ENCODE measurements at places on chromosomes 6 and 20.

DNA sequence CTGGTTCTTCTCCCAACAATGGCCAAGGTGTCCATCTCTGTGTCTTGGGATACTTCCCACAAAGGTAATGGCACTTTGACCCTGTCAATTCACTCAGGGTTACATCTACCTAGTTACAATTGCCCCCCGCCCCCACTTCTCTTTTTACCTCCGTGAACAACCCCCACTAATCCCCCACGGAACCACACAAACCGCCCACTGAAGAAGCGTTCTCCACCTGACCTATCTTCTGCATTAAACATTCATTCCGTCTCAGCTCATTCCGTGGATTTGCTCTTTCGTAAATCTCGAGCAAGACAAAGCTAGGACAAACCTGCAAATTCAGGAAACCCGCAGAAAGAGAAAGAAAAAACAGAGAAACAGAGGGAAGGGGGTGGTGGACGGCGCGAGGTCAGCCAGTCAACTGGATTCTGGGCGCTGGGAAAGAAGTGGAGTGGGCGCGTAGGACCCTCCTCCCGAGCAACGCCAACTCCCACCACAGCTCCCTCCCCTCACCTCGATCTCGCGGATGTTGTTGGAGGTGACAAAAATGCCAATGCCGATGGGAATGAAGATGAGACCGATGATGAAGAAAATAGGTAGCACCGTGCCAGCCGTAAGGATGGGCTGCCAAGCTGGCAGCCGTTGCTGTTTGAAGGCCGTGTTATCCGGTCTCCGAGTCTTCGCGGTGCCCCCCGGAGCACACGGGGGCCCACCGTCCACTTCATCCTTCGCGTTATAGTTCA, 523 bp downstream of the TMEM30A start:
- peak; percentile 49 for DNase-seq
- H3K27ac ChIP-seq: no peak overlapping the region
- H3K4me3 ChIP-seq: no peak overlapping the region
- H3K4me1 ChIP-seq: peaks cover 54% of the 10 kb centered on the region

GRCh38 chr20:49885558-49886332, 29.6 kb downstream of the SPATA2 start:
- no peak for DNase-seq
- no peak overlapping the region for H3K27ac ChIP-seq
- no peak overlapping the region for H3K4me3 ChIP-seq
- no peaks in the 10 kb centered on the region for H3K27me3 ChIP-seq
- peaks cover 3% of the 10 kb centered on the region for H3K4me1 ChIP-seq

GRCh38 chr6:149471801-149472200, 13.0 kb downstream of the ZC3H12D start:
- H3K27ac ChIP-seq: peak overlapping the region; percentile 67
- no peaks in the 10 kb centered on the region for H3K27me3 ChIP-seq
- peaks cover 82% of the 10 kb centered on the region for H3K36me3 ChIP-seq
- DNase-seq: no peak
- H3K4me3 ChIP-seq: no peak overlapping the region

DNA sequence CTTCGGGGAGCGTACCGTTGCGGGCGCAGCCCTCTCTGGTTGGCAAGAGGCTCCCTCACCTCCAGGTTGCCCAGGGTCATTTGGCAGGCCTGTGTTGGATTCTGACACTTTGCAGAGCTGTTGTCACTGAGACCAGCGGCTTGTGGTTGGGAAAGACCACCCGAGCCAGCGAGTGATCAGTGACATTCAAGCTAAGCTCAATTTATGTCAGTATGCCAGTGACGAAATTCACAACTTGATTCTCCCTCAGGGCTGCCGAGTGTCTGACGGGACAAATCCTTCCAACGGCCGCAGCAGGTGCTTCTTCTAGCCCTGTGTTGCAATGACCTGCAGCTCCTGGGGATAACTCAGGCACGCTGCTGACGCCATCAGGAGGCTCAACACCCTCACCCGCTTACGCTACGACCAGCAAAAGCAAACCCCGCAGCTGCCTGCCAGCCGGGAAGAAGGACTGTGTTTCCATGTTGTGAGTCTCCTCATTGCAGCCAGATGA, 16.9 kb upstream of the SLC22A2 start:
- H3K27me3 ChIP-seq: peaks cover 2% of the 10 kb centered on the region
- H3K4me1 ChIP-seq: no peaks in the 10 kb centered on the region
- no peak overlapping the region for H3K4me3 ChIP-seq
- DNase-seq: no peak
- H3K36me3 ChIP-seq: no peaks in the 10 kb centered on the region

GRCh38 chr20:37194621-37195417, 15.5 kb upstream of the MROH8 start:
- H3K36me3 ChIP-seq: peaks cover 37% of the 10 kb centered on the region
- H3K27ac ChIP-seq: peak overlapping the region; percentile 71
- peak; percentile 15 for DNase-seq
- no peaks in the 10 kb centered on the region for H3K27me3 ChIP-seq
- H3K4me3 ChIP-seq: no peak overlapping the region
- peaks cover 60% of the 10 kb centered on the region for H3K4me1 ChIP-seq

GRCh38 chr6:20680697-20681165, 146.5 kb downstream of the CDKAL1 start:
- H3K4me1 ChIP-seq: peaks cover 18% of the 10 kb centered on the region
- no peak overlapping the region for H3K27ac ChIP-seq
- DNase-seq: no peak

GRCh38 chr6:132887204-132887603, 72.8 kb downstream of the RPS12 start:
- H3K27ac ChIP-seq: no peak overlapping the region
- DNase-seq: no peak
- H3K27me3 ChIP-seq: peaks cover 2% of the 10 kb centered on the region
- no peaks in the 10 kb centered on the region for H3K36me3 ChIP-seq

GRCh38 chr6:145648149-145648548, 87.2 kb downstream of the EPM2A start:
- no peaks in the 10 kb centered on the region for H3K4me1 ChIP-seq
- no peak overlapping the region for H3K4me3 ChIP-seq

DNA sequence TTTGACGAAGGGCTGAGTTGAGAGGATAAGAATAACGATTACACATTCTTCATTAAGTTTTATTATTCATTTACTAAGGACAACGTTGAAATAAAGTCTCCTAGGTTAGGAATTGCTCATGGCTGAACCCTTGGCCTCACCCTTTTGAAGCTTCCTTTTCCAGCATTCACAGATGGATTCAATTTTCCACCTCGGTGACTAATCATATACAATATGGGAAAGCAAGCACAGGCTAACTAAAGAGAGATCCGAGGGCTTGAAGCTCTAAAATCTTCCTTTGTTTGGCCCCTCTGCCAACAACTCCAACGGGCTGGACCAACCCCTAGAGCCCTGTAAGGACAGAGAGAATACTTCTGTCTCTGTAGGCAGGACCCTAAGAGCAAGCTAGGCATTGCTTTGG, 159.5 kb downstream of the SOD2 start:
- no peak for DNase-seq
- peaks cover 11% of the 10 kb centered on the region for H3K27me3 ChIP-seq
- no peak overlapping the region for H3K4me3 ChIP-seq
- H3K4me1 ChIP-seq: no peaks in the 10 kb centered on the region
- no peaks in the 10 kb centered on the region for H3K36me3 ChIP-seq
- no peak overlapping the region for H3K27ac ChIP-seq

- DNase-seq: no peak
- no peaks in the 10 kb centered on the region for H3K27me3 ChIP-seq
- H3K4me3 ChIP-seq: no peak overlapping the region
- peaks cover 4% of the 10 kb centered on the region for H3K4me1 ChIP-seq
- no peak overlapping the region for H3K27ac ChIP-seq
Observed at GRCh38 chr20:51371720-51372119, 170.8 kb downstream of the NFATC2 start.

DNA sequence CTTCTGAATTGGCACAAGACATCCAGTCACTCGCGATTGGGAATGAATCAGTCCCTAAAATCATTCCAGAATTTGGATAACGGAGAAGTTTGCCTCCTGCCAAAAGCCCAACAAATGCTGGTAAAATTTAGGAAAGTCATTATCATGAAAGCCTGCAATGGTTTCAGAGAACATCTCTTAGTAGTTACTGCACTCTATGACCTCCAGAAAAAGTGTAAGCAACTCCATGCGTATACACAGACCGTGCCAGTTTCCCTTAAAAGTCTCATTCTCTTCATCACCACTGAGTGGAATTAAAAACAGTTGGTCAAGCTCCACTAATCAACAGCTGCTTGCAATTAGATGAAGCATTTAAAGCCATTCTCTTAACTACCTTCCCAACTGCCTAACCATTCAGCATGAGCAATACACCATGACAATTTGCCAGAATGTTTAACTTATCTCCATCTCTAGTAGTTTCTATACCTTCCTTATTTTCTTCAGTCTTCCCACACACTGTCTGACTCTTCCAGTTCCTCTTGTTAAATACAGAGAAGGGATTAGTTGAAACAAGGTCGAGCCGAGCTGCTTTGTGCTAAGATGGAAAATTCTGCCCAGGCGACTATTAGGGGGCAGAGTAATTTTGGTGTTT, 183.6 kb upstream of the PRDM1 start:
- H3K4me1 ChIP-seq: peaks cover 14% of the 10 kb centered on the region
- no peak for DNase-seq
- no peak overlapping the region for H3K4me3 ChIP-seq
- H3K27ac ChIP-seq: no peak overlapping the region
- no peaks in the 10 kb centered on the region for H3K36me3 ChIP-seq
- H3K27me3 ChIP-seq: peaks cover 4% of the 10 kb centered on the region

DNA sequence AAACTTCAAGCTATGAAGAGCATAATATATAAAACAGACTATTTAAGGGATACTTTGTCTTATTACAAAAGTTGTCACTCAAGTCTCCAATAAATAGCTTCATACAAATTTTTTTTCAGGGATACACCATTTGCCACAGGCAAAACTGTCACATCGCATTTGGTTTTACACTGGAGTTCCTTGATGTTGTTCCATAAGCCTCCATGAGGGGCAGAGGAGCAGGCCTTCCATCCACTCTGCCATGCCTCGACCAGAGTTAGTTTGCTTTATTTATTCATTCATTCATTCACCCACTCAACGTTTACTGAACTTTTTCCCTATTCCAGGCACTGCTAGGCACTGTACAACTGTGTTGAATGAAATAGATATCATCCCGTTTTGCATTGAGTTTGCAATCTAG, 246.6 kb downstream of the PHF3 start:
- H3K27ac ChIP-seq: no peak overlapping the region
- no peak for DNase-seq
- H3K4me3 ChIP-seq: no peak overlapping the region
- no peaks in the 10 kb centered on the region for H3K36me3 ChIP-seq
- H3K27me3 ChIP-seq: peaks cover 4% of the 10 kb centered on the region

Measured in activated CD4-positive, alpha-beta memory T cell treated with anti-CD3 and anti-CD28 coated beads for 36 hours (primary cell).